Activated CD4-positive, alpha-beta T cell treated with anti-CD3 and anti-CD28 coated beads, Interleukin-2, amount 50 U/mL, for 24 hours (primary cell): ENCODE measurements at places on chromosomes 7 and 10.

- DNase-seq, result no peak
Observed at GRCh38 chr10:96125142-96125515, 5.0 kb upstream of the ZNF518A start.

GRCh38 chr10:125985557-125986240 lies 89.3 kb downstream of the FANK1 start:
- DNase-seq, result no peak

DNA sequence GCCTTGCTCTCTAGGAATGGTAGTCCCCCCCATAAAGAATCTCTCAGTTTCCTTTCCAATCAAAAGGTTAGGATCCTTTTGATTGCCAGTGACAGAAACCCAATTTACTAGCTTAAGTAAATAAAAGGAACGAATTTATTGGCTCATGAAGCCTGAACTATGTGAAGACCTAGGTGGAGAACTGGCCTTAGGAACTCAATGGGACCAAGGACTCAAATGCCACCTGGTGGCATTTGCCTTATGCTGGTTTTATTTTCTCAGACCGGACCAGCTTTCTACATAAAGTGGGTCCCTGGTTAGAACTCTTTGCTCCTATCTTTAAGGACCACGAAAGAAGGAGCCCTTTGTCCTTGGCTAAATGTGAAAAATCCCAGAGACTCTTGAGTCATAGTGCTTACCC lies 25.4 kb downstream of the CFTR start:
- no peak for DNase-seq

GRCh38 chr10:31103112-31103511 lies 71.4 kb upstream of the ZNF438 start:
- no peak for DNase-seq

- no peak for DNase-seq
Observed at GRCh38 chr7:130345136-130345535, 520 bp downstream of the CPA5 start.
